ENCODE measurements at places on chromosomes 5 and 9. TPM values are rescaled to one million over a fixed set of nuclear protein-coding genes. Genes with fewer than 3 reads are reported as not detected.

DNA sequence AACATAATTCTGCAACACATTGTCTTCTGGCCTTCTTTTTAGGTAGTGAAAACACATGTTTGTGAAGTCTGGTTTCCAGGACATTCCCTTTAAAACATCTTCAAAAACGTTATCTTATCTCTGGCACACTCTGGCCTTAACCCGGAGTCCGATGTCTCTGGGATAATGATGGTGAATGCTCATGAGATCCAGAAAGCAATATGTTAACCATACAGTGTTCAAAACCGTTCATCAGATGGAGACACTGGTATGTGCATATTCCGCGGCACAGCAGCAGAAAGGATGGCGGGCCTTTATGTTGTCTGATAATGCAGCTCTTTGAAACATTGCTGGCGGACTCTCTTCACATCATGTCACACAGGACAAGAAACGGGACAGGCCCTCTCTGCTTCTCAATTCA is 605.2 kb downstream of the CCDC171 start:
- H3K27ac ChIP-seq, result no peak overlapping the region
- H3K36me3 ChIP-seq, result no peaks in the 10 kb centered on the region
- H3K4me1 ChIP-seq, result peaks cover 6% of the 10 kb centered on the region
- DNase-seq, result no peak

The SGTB gene
- 14.6 TPM for total RNA-seq

GRCh38 chr9:272251-273213 is 57.9 kb downstream of the DOCK8 start:
- peaks cover 4% of the 10 kb centered on the region for H3K4me1 ChIP-seq
- no peaks in the 10 kb centered on the region for H3K27me3 ChIP-seq
- peaks cover 6% of the 10 kb centered on the region for H3K36me3 ChIP-seq
- DNase-seq, result no peak

The ALDH7A1 gene
- 124 TPM for total RNA-seq

GRCh38 chr9:133948561-133949485 is 43.3 kb downstream of the VAV2 start:
- no peak overlapping the region for H3K27ac ChIP-seq
- no peak for DNase-seq
- H3K36me3 ChIP-seq, result no peaks in the 10 kb centered on the region
- H3K27me3 ChIP-seq, result no peaks in the 10 kb centered on the region
- H3K4me1 ChIP-seq, result no peaks in the 10 kb centered on the region

- peaks cover 26% of the 10 kb centered on the region for H3K27me3 ChIP-seq
- peak; percentile 17 for DNase-seq
- no peaks in the 10 kb centered on the region for H3K4me1 ChIP-seq
- no peaks in the 10 kb centered on the region for H3K36me3 ChIP-seq
- H3K4me3 ChIP-seq, result no peak overlapping the region
These were observed 47.3 kb downstream of the KCNIP1 start for GRCh38 chr5:170551076-170551475.

- H3K27me3 ChIP-seq, result no peaks in the 10 kb centered on the region
- H3K4me3 ChIP-seq, result no peak overlapping the region
- DNase-seq, result no peak
- H3K36me3 ChIP-seq, result no peaks in the 10 kb centered on the region
These were observed 585.2 kb downstream of the RAB3C start for GRCh38 chr5:59168067-59168466.

DNA sequence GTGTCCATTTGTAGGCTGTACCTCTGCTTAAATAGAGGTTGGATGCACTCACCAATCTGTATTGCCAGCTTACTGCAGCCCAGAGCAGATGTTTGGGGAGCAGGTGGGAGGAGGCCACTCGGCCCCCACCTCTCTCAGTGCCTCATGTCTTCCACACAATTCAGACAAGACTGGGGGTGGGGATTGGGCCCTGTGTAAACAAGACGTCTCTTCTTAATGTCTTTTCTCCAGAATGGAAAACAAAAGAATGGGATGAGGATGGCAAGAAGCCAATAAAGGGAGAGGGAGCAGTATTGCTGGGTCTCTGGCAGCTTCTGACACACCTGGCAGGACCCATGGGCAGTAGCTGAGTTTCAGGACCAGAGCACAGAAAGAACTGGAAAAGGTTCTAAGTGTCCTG is 64.9 kb downstream of the SIL1 start:
- H3K27ac ChIP-seq, result no peak overlapping the region
- H3K4me3 ChIP-seq, result no peak overlapping the region
- H3K27me3 ChIP-seq, result no peaks in the 10 kb centered on the region
- peaks cover 6% of the 10 kb centered on the region for H3K4me1 ChIP-seq
- DNase-seq, result no peak

- H3K4me3 ChIP-seq, result no peak overlapping the region
- H3K36me3 ChIP-seq, result peaks cover 88% of the 10 kb centered on the region
- H3K27me3 ChIP-seq, result no peaks in the 10 kb centered on the region
- DNase-seq, result no peak
- no peaks in the 10 kb centered on the region for H3K4me1 ChIP-seq
These were observed 57.9 kb downstream of the TEX10 start for GRCh38 chr9:100294806-100295205.

- H3K27me3 ChIP-seq, result no peaks in the 10 kb centered on the region
- peak overlapping the region; percentile 92 for H3K27ac ChIP-seq
- no peaks in the 10 kb centered on the region for H3K36me3 ChIP-seq
- H3K4me1 ChIP-seq, result peaks cover 4% of the 10 kb centered on the region
These were observed 158.7 kb upstream of the IER5L start for GRCh38 chr9:129336601-129337331.

GRCh38 chr9:136838314-136839228 is 3.7 kb upstream of the AJM1 start:
- no peak overlapping the region for H3K4me3 ChIP-seq
- no peaks in the 10 kb centered on the region for H3K27me3 ChIP-seq
- H3K27ac ChIP-seq, result no peak overlapping the region
- peaks cover 4% of the 10 kb centered on the region for H3K36me3 ChIP-seq

- H3K4me1 ChIP-seq, result no peaks in the 10 kb centered on the region
- H3K4me3 ChIP-seq, result no peak overlapping the region
- peaks cover 2% of the 10 kb centered on the region for H3K36me3 ChIP-seq
- DNase-seq, result no peak
- no peaks in the 10 kb centered on the region for H3K27me3 ChIP-seq
These were observed 12.0 kb downstream of the UGT3A2 start for GRCh38 chr5:36054647-36055046.

The MRPL50 gene
- 17.1 TPM for total RNA-seq
